Upper lobe of right lung (tissue), 1 donor: ENCODE measurements at places on chromosomes 4 and X. TPM values are rescaled to one million over a fixed set of nuclear protein-coding genes. Genes with fewer than 3 reads are reported as not detected.

GPR82 gene
- 3.4 TPM for total RNA-seq

AP1AR gene
- total RNA-seq, result 16.6 TPM

ATP1B4 gene
- total RNA-seq, result not detected

F11 gene
- 24.7 TPM for total RNA-seq

TCEAL6 gene
- total RNA-seq, result not detected

GLOD5 gene
- total RNA-seq, result 2.6 TPM

FGFBP1 gene
- total RNA-seq, result 3.3 TPM

DCHS2 gene
- 0.32 TPM for total RNA-seq

ATP6AP1 gene
- total RNA-seq, result 193 TPM

G6PD gene
- total RNA-seq, result 84.9 TPM

PABPC4L gene
- 0.98 TPM for total RNA-seq

USP26 gene
- total RNA-seq, result not detected

KLKB1 gene
- total RNA-seq, result 1.5 TPM

PDHA2 gene
- not detected for total RNA-seq

LRCH2 gene
- 7.1 TPM for total RNA-seq

PDGFRA gene
- 91.5 TPM for total RNA-seq

FAAH2 gene
- total RNA-seq, result 6.0 TPM

TEX11 gene
- total RNA-seq, result not detected

GRCh38 chr4:62531731-62532130, 1331.6 kb downstream of the ADGRL3 start:
- DNase-seq, result no peak

DNA sequence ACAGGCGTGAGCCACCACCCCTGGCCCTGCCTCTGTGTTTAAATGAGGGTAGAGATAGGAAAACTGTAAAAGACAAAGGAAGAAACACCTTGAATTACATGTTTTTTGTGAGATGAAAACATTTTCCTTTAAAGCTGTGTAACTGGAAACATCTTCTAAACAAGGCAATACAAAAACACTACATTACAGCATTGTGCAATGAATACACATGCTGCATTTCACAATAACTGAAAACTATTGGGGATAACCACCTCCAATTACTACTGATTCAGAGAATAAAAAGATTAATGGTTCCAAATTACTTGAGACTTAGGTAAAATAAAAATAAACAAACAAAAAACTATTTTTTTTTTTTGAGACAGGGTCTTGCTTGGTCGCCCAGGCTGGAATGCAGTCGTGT, 7.6 kb upstream of the OGT start:
- DNase-seq, result no peak

GRCh38 chr4:123338715-123339114, 57.9 kb upstream of the SPRY1 start:
- no peak for DNase-seq

- no peak for DNase-seq
Measured at GRCh38 chrX:104098151-104098808, 14.0 kb upstream of the ZCCHC18 start.

DNA sequence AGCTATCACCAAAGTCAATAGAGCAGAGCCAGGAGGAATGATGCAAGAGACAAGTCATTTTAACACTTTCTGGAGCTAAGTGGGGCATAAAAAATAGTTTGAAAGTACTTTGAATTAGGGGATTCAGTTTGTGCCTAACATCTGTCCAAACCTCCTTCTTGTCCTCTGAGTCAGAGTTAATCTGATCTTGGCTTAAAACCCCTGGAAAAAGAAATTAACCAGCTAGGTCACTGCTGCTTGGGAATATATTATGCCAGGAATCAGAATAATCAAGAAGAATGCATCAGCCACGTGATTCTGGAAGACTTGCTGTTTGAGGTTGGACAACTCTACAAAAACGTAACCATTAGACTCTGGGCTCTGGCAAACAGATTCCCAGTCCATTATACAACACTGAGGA, 45.3 kb upstream of the EDA2R start:
- DNase-seq, result no peak

DNA sequence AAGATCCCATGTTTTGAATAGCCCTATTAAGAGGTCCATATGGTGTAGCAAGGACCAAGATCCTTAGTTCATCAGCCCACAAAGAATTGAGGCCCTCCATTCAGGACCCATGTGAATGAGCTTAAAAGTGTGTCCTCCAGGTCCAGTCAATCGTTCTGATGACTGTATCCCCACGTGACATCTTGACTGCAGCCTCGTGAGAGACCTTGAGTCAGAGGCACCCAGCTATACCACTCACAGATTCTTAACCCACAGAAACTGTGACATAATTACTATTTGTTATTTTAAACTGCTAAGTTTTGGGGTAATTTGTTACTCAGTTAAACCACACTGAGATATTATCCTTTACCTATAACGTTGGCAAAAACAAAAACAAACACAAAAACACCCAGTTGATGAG, 62.4 kb downstream of the ZNF182 start:
- DNase-seq, result no peak

DNA sequence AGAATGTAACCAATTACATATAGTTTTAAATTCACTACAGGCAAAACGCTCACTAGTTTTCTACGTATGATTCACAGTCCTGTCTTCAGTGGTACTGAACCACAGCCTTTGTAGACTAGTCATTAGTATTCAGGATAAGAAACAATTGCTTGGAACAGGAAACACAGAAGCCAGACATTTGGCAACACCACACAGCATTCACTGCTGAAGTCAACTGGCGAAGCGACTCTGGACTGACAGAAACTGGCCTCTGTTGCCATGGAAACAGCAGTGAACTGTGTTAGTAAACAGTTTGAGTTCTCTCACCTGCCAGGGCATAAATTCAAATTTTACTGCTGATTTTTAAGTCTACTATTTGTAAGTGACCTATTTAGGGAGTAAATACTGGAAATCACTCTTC, 57.6 kb downstream of the MAPK10 start:
- no peak for DNase-seq

- no peak for DNase-seq
Measured at GRCh38 chrX:8749697-8750096, 17.8 kb upstream of the ANOS1 start.

GRCh38 chrX:119497185-119497584, 28.9 kb downstream of the SLC25A5 start:
- DNase-seq, result no peak

- no peak for DNase-seq
Measured at GRCh38 chr4:236028-236427, 69.2 kb downstream of the ZNF732 start.

DNA sequence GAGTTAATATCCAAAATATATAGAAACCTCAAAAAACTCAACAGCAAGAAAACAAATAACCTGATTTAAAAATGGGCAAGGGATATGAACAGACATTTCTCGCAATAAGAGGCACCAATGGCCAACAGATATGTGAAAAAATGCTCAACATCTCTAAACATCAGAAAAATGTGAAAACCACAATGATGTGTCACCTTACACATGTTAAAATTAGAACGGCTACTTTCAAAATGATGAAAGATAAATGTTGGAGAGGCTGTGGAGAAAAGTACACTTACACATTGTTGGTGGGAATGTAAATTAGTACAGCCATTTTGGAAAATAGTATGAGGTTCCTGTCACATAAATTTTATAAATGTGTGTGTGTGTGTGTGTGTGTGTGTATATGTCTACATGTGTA, 731.3 kb downstream of the DMD start:
- no peak for DNase-seq

DNA sequence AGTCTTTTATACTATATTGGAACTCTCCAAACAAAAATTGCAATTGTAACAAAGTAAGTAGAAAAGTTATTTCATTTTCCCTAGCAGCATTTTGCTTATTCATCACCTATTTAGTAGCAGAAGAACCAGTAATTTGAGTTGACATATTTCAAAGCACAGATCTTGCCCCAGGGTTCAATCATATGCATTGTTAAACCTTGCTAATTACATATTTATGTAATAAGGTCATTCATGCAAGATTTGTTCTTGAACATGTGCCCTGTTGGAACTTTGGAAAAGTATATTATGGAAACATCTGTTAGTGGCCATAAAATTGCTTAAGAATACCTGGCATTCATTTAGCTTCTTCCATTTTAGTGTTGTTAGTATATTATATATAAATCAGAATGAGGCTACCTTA, 191.7 kb downstream of the TLL1 start:
- no peak for DNase-seq

DNA sequence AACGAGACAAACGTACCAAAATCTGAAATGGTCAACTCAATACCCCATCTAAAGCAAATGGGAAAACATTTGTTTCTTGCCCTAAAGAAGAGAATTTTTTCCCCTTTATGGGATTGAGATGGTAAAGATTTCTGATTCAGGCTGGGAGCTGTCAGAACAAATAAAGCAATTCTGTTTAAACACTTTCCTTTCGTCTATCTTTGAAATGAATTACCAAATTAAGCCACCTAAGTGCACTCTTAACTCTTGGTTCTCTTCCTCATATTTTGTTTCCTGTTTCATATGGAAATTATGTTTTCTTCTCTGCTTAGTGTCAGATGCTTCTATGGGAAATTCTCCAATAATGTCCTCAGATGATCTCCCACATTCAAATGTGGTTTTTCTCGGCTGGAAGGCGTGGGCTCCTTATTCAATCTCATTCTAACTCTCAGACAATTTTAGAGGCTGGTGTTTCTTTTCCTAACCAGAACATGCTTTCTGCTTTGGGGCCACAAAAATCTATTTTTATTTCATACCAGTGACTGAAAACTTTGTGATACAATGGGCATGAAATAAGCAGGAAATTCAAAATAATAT, 50.3 kb upstream of the HPF1 start:
- no peak for DNase-seq

GRCh38 chr4:1293991-1294390, 4.3 kb downstream of the MAEA start:
- no peak for DNase-seq

DNA sequence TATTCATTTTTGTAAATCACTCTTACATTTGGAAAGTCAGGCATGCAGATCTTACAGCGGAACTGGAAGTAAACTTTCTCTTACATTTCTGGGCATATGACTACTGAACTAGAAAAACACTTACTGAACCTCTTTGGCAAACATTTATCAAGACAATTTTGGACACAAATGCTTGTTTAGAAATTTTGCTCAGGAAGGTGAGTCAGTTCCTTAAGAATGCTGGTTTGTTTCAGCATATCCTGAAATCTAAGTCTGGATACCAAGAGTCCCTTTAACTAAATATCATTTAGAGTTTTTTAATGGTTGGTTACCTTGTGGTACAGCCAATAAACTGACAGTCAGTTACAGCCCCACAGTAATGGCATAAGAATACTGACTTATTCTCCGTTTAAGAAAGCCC, 15.0 kb downstream of the SHISA3 start:
- no peak for DNase-seq

- no peak for DNase-seq
Measured at GRCh38 chrX:108642273-108642628, 94.1 kb downstream of the IRS4 start.

DNA sequence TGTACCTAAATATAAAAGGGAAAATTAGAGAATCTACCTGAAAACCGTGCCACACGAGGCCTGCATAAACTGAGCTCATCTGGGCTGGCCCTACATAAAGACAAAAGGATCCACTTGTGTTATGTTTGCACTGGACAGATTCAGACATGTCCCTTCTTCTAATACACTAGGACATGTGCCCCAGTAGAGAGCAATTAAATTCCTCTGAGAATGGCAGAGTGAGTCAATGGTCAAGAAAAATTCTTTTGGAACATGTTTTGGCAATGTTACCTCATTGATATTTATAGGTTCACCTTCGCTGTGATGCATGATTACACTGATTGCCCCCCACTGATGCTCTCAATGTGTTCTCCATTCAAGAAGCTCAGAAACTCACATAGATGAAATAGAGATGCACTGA, 95.2 kb downstream of the MANBA start:
- DNase-seq, result no peak

DNA sequence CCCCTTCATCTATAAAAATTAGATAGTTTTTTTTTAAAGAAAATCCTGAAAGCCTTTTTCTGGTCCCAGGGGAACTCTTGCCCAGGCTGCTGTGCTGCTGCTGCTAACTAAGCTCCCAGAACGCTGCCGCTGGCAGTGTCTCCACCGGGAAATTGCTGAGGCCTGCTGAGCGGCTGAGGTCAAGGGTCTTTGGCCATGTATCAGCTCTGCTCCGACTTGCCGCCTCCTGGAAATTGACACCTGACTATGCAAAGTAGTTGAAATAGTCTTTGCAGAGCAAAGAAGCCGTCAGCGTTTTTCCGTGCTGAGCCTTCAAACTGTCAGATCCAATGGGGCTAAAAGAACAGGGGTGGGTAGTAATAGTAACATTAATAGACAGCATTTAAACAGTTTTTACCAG, 839 bp downstream of the QDPR start:
- peak; percentile 70 for DNase-seq

GRCh38 chrX:124842205-124842604, 477.5 kb upstream of the TEX13C start:
- no peak for DNase-seq

- no peak for DNase-seq
Measured at GRCh38 chr4:19520939-19521520, 730.7 kb upstream of the SLIT2 start.

GRCh38 chr4:102569200-102569599, 68.0 kb downstream of the NFKB1 start:
- DNase-seq, result no peak

DNA sequence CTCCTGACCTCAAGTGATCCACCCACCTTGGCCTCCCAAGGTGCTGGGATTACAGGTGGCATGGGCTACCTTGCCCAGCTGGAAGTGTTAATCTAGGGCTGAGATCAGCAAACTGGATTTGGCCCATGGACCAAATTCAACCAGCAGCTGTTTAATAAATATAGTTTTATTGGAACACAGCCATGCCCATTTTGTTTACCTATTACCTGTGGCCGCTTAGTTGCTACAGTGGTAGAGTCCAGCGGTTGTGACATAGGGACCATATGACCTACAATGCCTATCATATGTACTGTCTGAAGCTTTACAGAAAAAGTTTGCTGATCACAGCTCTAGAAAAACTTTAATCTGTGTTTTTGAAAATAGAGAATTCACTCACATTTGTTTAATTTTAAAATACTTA, 17.2 kb upstream of the PDHA1 start:
- no peak for DNase-seq

DNA sequence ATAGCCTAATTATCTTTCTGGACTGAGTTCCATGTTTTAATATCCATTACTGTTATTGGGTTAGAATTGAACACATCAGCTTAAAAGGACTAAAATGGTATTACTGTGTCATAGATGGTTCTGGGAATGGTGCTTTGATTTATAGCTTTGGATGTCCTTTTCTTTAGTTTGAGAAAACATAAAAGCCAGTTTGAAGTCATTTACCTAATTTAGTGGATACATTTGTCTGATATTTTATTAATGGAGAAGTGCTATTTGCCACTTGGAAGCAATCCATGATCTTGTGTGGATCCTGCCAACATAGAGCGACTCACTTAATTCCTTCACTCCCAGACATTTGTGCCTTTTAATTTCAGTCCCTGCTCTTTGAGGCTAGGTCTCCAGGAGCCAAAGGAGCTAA, 212.4 kb upstream of the PACRGL start:
- no peak for DNase-seq

- no peak for DNase-seq
Measured at GRCh38 chrX:107753187-107753586, 22.4 kb downstream of the TSC22D3 start.
